ENCODE measurements at places on chromosomes 5 and 9.

DNA sequence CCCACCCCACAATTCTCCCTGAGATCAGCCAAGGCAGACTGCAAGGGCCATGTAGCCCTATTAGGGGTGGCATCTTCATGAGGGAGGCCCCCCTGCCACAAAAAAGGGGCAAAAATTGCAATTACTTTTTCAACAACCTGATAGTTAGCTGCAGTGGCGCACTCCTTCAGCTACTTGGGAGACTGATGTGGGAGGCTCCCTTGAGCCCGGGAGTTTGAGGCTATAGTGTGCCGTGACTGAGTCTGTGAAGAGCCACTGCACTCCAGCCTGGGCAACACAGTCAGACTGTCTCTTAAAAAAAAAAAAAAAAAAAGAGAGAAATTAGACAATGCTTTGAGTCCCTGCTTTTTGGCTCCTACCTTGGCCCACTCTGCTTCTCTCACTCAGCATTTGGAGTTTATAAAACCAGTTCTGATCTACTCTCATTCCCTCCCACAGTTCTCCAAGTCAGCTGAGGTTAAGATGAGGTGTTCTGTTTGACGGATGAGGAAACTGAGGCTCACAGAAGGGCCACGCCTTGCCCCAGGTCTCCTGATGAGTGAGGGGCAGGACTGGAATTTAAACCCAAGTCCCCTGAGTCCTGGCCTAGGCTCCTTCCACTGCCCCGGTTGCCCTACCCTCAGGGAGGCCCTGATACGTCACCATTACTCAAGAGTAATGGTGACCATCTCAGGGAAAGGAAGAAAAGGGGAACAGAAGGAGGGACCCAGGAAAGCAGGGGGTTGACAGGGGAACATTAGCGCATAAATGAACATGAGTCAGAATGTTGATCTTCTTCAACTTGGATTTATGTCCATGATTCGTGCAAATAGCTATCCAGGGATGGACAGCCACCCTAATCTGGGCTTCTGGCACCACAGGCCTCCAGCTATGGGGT is 9.0 kb downstream of the GPX3 start:
- DNase-seq, result no peak

- DNase-seq, result peak; percentile 47
These were observed at the start of gene GDNF for GRCh38 chr5:37839407-37840052. TSS of gene GDNF (minus strand) at chr5:37840041. CDS start at chr5:37834796, 5,245 bp downstream.

GRCh38 chr9:98977246-98977714 is 33.6 kb downstream of the COL15A1 start:
- DNase-seq, result peak; percentile 84

- no peak for DNase-seq
These were observed 4.0 kb upstream of the EHMT1 start for GRCh38 chr9:137614631-137615386.

DNA sequence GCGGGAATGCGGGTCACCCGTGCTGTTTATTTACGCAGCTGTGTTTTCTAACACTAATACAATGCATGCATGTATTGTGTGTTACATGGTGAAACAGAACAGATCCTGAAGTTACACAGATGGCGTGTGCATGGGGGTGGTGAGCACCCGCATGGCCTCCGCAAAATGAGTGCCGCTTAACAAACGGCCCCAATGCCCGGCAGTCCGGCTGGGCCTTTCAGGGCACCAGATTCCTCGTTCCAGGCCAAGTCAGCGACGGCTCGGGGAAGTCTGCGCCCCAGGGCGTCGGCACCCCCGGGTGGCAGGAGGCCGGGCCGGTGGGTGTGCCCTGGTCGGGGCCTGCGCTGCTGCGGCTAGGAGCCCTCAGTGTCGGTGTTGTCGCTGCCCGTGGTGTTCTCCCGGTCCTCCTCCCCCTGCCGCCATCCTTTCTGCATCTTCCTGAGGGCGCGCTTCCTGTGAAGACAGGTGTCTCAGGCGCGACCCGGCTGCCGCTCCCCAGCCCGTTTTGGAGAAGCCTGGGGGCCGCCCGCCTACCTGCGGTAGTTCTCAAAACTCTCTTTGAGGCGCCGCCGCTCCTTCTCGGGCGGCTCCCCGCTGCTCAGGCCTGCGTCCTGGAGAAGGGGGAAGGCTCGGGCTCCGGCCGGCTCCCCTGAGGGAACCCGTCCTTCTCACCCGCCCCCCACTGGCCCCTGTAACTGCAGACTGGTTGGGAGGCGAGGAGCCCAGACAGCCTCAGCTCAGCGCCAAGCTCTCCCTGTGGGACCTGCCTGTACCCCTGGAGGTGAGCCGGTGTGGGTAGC is 605 bp upstream of the DNLZ start:
- DNase-seq, result no peak

DNA sequence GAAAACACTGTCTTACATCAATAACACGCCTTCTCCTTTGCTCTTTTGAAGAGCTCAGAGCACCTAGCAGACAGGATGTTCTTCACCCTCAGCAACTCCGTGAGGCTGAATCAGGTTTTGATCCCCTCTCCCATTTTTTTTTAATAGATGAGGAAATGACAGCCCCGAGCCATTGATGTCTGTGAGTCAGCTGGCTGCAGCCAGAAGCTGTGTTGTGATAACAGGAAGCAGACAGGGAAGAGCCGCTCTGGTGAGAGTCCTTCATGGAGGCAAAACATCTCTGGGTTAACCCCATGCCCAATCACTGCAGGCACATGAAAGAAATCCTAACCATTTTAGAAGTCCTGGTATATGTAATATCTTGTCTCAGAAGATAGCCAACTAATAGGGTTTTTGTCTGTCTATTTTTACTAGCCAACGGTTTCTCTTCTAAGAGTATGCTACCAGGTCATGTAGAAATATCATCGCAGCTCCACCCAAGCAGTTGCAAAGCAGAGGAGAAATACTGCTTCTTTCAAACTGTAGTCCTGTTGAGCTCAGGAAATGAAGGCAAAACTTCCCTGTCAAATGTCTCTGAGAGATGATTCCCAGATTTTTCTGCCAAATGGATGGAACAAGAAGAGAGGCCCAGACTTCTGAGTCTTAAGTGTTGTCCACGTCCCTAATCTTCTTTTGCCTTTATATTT is 568.9 kb downstream of the CCDC171 start:
- no peak for DNase-seq

DNA sequence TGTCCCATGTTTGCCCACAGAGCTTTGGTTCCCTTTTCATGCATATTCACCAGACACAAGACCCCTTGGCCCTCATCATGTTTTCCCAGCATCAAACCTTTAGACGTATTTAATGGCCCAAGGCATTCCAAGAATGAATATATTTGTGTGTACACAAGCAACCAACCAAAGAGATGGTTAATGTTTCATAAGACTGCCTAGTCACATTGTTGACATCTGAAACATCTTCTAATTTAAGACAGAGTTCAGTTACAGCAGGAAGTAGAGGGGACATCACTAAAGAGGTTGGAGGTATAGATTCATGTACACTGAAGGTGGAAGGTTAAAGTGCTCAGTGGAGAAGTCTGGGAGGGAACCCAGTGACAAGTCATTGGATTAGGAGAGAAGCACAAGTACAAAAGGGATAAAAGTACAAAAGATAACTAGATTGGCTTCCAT is 49.1 kb downstream of the SUSD1 start:
- no peak for DNase-seq

GRCh38 chr5:38258319-38259061 is at the start of gene EGFLAM:
TSS of gene EGFLAM (plus strand) at chr5:38258559. CDS start at chr5:38258755, 196 bp downstream.
- peak; percentile 26 for DNase-seq

DNA sequence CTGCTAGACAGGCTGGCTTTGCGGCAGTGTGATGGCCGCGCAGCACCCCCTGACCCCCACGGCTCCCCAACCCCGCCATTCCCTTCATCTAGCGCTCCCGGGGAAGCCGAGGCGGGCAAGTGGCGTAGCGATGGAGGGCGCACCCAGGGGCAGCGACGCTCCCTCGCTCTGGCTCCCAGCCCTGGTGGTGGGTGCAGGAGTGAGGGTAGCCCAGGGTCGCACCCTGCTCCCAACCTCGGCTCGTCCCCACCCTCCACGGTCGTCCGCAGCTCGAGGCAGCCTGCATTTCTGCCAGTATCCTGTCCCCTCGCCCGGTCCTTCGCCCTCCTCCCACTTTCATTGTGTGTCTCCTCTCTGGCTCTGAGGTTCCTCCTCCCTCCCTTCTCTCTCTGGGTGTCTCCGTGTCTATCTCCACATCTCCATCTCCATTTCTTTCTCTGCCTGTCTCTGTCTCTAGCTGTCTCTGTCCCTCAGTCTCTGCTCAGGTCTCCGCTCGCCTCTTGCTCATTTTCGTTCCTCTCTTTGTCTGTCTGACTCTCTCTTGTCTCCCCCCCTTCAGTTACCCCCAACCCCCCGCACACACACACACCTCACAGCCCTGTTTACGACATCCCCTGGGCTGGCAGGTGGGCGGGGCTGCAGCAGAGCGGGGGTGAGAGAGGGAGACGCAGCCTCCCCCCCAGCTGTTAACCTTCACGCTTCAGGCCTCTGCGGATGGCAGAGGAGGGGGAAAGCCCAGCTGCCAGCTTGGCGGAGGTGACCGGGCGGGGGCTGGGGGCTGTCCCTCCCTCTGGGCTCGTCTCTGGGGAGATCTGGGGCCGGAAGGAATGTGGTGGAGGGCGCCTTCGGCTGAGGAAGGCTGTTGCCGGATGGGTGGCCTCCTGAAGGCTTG is 48.7 kb upstream of the PSD2 start:
- DNase-seq, result peak; percentile 28

DNA sequence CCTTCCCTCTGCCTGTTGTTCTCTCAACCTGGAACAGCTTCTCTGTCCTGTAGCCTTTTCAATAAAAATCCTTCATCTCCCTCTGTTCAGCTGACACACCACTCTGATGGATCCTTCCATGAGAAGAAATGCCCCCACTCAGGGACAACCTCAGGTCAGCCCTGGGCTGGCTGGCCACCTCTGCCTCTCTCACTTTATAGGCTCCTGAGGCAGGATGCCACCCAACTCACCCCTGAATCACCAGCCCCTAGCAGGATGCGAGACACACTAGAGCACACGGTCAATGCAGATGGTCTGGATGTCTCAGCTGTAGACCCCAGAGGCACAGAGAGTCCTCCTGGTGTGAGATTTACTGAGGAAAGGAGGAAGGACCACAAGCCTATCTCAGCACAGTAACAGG is 93.8 kb downstream of the GABBR2 start:
- no peak for DNase-seq

DNA sequence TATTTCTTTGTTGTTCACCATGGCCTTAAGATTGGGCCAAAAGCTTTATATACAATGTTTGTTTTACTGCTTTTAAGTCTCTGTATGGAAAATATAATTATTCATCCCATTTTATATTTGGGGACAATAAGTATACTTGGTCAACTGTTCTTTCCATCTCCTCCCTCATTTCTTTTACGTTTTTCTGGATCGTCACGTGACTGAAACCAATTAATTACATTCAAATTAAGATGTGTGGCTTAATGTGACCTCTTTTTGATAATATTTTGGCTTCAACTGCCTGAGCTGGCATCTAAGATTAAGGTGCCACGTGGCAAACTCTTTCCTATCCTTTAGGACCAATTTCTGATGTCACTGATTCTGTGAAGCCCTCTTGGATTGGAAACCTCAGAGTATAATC is 250.1 kb upstream of the SGCD start:
- no peak for DNase-seq

GRCh38 chr9:37033682-37034304 is at the start of gene PAX5:
TSS of gene PAX5 (minus strand) at chr9:37034268. CDS start at chr9:37034031, 237 bp downstream.
- no peak for DNase-seq

DNA sequence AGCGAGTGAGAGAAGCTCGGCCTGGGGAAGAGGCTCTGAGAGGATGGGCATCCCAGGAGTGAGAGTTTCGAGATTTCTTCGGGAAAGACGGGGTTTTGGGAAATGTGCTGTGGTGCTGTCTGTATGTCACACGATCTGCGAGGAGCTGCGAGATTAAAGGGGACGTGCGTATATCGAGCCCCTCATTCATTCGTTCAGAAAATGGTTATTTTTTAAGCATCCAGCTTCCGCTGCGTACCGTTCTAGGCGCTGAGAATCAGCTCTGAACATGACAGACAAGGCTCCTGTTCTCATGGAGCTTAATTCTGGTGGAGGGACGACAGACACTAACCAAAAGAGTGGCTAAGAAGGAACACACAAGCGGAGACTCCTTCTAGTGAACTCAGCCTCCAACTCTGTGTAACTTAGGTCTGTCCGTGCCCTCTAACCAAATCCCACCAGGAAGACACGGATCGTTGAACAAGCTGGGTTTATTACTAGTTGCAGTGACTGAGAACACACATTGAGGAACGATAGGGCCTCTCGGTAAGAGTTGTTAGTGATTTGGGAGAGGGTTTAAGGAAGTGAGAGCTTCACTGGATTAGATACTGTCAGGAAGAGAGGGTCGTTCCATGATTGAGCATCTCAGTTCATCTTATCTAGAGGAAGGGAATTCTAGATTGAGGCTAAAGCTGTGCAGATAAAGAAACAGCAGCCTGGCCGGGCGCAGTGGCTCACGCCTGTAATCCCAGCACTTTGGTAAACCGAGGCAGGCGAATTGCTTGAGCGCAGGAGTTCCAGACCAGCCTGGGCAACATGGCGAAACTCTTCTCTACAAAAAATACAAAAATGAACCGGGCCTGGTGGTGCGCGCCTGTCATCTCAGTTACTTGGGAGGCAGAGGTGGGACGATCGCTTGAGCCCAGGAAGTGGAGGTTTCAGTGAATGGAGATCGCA is 1.0 kb upstream of the FBXW11 start:
- no peak for DNase-seq

DNA sequence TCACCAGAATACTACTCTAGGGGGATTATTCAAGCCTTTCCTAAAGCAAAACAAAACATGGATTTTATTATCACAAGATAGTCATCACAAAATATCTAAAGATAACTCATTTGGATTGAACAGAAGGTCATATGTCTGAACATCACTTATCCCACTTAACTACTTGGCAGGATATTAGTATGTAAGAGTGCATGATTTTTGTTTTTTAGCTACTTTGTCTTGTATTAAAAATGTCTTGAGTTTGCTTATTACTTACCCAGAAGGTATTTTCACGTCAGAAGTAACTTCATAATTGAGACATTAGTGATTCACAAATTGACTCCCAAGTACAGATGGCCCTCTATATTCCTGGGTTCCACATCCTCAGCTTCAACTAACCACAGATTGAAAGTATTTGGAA is 113.8 kb downstream of the TLE4 start:
- no peak for DNase-seq

DNA sequence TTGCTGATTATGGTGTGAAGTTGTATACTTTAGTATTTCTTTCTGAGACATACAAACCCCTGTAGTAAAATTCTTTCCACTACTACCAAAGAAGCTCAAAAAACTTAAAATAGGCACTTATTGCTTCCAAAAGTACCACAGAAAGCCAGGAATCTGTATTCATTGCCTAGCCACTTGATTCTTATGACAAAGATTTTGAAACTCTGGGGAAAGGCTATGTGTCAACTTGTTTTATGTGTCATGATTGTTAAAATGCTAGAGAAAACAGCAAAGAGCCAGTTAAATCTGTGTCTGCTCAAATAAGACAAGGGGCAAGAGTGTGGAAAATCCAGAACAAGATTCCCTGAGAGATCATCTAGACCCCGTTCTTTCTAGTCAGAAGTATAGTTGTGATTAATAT is 6.0 kb downstream of the KIF2A start:
- no peak for DNase-seq

Measured in body of pancreas (tissue), 4 donors.